ENCODE measurements at places on chromosomes 3 and 15. TPM values are rescaled to one million over a fixed set of nuclear protein-coding genes. Genes with fewer than 3 reads are reported as not detected.

GRCh38 chr15:99163271-99164062 lies 58.6 kb downstream of the SYNM start:
- H3K36me3 ChIP-seq: no peaks in the 10 kb centered on the region
- no peak overlapping the region for H3K27ac ChIP-seq
- peaks cover 6% of the 10 kb centered on the region for H3K4me1 ChIP-seq
- no peak overlapping the region for H3K4me3 ChIP-seq
- peak; percentile 29 for DNase-seq

Gene MCF2L2
- total RNA-seq: 11.4 TPM

Gene CDCP1
- 7.0 TPM for total RNA-seq

Gene PPARG
- total RNA-seq: 0.18 TPM
